AG04450 (cell line): ENCODE measurements at places on chromosomes 3 and 15. TPM values are rescaled to one million over a fixed set of nuclear protein-coding genes. Genes with fewer than 3 reads are reported as not detected.

Gene POTEB2
- polyA plus RNA-seq, result not detected in 2 replicates

Gene CIDEC
- not detected in 2 replicates for polyA plus RNA-seq

Gene ADAMTS17
- polyA plus RNA-seq, result 0.05 and 0.06 TPM in 2 replicates

DNA sequence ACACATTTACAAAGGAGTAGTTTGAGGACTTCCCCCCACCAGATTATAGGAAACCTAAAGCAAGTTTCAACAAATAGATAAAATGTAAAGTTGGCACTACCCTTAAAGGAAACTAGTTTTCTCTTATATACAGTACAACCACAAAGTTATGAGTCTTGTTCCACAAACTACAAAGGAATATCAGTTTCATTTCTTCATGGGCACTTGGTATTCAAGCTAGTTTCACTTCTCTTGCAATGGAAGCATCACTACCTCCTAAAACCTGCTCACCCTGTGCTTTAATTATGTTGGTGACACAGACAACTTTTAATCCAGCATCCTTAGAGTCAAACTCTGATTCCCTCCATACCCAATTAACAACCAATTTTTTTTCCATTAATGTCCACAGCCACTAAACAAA lies 707.0 kb downstream of the ROBO2 start:
- DNase-seq, result no peak

GRCh38 chr3:61828880-61829721 lies 267.7 kb downstream of the PTPRG start:
- no peak for DNase-seq

GRCh38 chr3:50609071-50609762 lies 2.4 kb downstream of the CISH start:
- DNase-seq, result no peak
